NCI-H1092 treated with DMSO at 0.1 percent for 48 hours (cell line): ENCODE measurements at places on chromosomes 7 and 10.
A peak's percentile ranks its signal among the peaks of the same experiment; 100 is the strongest.

DNA sequence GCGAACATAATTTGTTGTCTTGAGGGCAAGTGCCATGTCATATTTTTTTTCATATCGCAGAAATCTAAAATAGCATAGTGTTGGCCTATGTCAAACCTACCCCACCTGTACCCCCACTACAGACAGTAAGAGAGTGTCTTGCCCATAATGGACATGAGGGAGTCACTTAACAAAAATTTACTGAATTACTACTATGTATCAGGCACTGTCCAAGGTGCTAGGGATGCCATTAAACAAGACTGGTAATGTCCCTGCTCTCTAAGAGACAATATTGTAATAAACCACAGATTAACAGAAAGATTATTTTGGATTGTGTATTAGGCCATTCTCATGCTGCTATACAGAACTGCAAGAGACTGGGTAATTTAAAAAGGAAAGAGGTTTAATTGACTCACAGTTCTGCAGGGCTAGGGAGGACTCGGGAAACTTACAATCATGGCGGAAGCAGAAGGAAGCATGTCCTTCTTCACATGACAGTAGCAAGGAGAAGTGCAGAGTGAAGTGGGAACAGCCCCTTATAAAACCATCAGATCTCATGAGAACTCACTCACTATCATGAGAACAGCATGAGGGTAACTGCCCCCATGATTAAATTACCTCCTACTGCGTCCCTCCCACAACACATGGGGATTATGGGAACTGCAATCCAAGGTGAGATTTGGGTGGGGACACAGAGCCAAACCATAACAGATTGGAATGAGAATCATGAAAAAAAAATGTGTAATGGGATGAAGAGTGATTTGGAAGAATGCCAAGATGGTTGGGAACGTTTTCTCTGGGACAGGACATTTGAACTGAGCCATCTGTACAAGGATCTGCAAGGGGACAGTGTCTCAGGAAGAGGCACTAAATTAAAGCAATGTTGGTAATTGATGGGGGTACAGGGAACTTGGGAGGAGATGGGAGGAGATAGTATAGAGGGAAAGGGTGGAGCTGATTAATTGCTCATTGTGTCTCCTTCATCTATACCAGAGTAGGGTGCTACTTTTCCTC, 108.5 kb downstream of the FAM107B start:
- no peak for DNase-seq

GRCh38 chr10:22340329-22341189, 4.7 kb upstream of the SPAG6 start:
- peak; percentile 87 for DNase-seq

GRCh38 chr7:20402747-20403230, 72.1 kb downstream of the ITGB8 start:
- DNase-seq = no peak

DNA sequence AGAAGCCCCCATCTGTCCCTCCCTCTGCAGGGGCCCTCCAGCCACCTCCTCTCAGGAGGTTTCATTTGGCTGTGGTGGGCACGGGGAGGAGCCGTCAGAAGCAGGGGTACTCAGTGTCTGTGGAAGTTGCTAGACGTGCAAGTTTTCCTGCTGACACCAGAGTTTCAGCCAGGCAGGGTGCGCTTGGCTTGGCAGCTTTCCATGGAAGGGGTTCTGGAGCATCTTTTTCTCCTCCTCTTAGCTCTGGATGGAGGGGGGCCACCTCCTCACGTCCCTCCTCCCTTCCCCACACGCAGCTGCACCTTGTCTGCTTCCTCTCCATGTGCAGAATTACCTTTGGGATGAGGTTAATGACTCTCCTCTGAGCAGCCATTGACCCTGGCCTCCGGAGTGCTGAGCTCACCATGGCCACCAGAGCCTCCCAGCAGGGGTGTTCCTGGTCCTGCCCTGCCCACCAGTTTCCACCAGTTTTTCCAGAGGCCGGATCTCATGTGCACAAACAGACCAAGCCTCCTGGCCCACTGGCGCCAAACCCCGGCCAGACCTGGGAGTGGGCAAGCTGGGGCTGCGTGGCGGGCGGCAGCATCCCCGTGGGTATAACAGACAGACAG, 579.8 kb upstream of the FOXK1 start:
- DNase-seq = no peak

DNA sequence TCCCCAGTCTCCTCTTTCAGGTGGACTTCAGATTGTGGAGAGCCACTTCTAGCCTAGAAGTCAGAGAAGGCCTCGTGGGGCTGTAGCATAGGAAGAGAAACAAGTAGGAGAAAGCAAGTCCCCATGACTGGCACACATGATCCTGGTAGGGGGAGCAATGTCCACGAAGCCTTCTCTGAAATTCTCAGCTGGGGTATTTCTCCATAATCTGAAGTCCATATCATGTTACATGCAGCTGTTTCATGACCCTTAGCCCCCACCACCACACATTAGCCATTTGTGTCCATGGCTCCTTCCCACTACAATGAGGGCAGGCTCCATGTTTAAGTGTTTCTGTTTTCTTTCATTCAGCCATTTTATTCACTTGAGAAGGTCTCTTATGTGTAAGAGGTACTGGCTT, 43.2 kb downstream of the LAMB4 start:
- no peak for DNase-seq

- DNase-seq = no peak
Observed at GRCh38 chr10:7123774-7124173, 287.1 kb downstream of the SFMBT2 start.

DNA sequence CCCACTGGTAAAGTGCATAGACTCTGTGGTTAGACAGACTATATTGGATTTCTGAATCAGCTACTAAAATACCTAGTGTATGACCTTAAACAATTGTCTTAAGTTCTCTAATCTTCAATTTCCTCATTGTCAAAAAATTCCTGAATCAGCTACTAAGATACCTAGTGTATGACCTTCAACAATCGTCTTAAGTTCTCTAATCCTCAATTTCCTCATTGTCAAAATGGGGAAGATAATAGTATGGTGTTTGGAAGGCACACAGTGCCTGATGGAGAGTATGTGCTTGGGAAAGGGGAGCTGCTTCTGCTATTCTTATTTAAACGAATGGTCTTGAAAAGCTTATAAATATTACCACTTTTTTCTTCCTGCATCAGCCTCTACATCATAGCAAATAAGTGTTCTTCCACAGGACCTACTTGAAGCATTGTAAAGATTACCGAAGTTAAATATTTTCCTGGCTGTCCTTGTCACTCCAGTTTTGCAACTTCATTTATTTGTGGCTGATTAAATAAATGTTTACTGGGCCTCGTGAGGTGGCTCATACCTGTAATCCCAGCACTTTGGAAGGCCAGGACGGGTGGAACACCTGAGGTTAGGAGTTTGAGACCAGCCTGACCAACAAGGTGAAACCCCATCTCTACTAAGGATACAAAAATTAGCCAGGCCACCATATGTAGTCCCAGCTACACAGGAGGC, 64.4 kb upstream of the ITGA8 start:
- DNase-seq = no peak

DNA sequence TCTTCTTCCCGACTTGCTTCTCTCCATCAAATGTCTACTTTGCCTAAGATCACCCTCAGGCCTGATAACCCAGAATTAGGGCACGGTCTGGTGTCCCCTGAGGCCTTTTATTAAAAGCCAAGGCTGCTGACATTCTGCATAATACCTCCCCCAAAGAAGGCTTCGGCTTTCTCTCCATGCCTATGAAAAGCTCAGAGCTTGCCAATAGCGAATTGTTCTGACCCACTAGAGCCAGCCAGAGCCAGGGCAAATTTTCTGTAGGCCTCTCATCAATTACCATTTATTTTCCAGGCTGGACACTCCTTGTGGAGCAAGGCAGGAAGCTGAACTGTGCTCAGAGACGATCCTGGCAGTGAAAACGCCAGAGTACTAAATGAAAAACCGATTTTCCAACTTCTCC, 64.3 kb upstream of the ADRB1 start:
- DNase-seq = no peak

GRCh38 chr7:68873616-68874015, 724.7 kb upstream of the AUTS2 start:
- no peak for DNase-seq
